ENCODE measurements at places on chromosomes 6 and 20. TPM values are rescaled to one million over a fixed set of nuclear protein-coding genes. Genes with fewer than 3 reads are reported as not detected.

Gene HLA-G
- total RNA-seq = not detected

Gene HLA-DRB1
- 0.10 TPM for total RNA-seq

Gene SYNGAP1
- 5.3 TPM for total RNA-seq

Gene PTGIS
- total RNA-seq = 5.9 TPM

Gene TFAP2D
- not detected for total RNA-seq

Gene ITCH
- 60.1 TPM for total RNA-seq

Gene HCK
- total RNA-seq = 0.33 TPM

Gene PLN
- total RNA-seq = not detected

Gene AGER
- total RNA-seq = not detected

Gene PLCB4
- total RNA-seq = 5.0 TPM

Gene CCN2
- 1,026 TPM for total RNA-seq

Gene RIMS4
- not detected for total RNA-seq

Gene CCM2L
- total RNA-seq = 16.7 TPM

Gene KCNG1
- 2.0 TPM for total RNA-seq

Gene ZKSCAN3
- 3.6 TPM for total RNA-seq

Gene HLA-DOB
- 0.19 TPM for total RNA-seq

Gene BPIFB4
- total RNA-seq = not detected

Gene MAPK13
- 4.9 TPM for total RNA-seq

Gene DSP
- 31.0 TPM for total RNA-seq

Gene MAP3K7
- 37.2 TPM for total RNA-seq

Gene PAX1
- total RNA-seq = not detected

Gene TP53TG5
- not detected for total RNA-seq

Gene PRICKLE4
- total RNA-seq = 6.2 TPM

Gene TMEM74B
- total RNA-seq = 1.1 TPM

Gene SLC32A1
- not detected for total RNA-seq

Gene C20orf202
- 0.33 TPM for total RNA-seq

Gene PLEKHG1
- total RNA-seq = 30.7 TPM

Gene TMEM14A
- 21.3 TPM for total RNA-seq

Gene SLC12A5
- 1.6 TPM for total RNA-seq
